HS-27A (cell line): ENCODE measurements at places on chromosomes 2 and 18.

GRCh38 chr2:122808286-122808969 lies 1053.0 kb downstream of the TSN start:
- no peak for DNase-seq

- DNase-seq = no peak
Measured at GRCh38 chr18:5370332-5370731, 74.8 kb upstream of the ZBTB14 start.

GRCh38 chr2:170930131-170930990 lies 1.3 kb downstream of the GORASP2 start:
- no peak for DNase-seq

GRCh38 chr2:35938838-35939237 lies 416.7 kb upstream of the CRIM1 start:
- DNase-seq = no peak

GRCh38 chr2:205772983-205773382 lies 90.7 kb downstream of the NRP2 start:
- no peak for DNase-seq

DNA sequence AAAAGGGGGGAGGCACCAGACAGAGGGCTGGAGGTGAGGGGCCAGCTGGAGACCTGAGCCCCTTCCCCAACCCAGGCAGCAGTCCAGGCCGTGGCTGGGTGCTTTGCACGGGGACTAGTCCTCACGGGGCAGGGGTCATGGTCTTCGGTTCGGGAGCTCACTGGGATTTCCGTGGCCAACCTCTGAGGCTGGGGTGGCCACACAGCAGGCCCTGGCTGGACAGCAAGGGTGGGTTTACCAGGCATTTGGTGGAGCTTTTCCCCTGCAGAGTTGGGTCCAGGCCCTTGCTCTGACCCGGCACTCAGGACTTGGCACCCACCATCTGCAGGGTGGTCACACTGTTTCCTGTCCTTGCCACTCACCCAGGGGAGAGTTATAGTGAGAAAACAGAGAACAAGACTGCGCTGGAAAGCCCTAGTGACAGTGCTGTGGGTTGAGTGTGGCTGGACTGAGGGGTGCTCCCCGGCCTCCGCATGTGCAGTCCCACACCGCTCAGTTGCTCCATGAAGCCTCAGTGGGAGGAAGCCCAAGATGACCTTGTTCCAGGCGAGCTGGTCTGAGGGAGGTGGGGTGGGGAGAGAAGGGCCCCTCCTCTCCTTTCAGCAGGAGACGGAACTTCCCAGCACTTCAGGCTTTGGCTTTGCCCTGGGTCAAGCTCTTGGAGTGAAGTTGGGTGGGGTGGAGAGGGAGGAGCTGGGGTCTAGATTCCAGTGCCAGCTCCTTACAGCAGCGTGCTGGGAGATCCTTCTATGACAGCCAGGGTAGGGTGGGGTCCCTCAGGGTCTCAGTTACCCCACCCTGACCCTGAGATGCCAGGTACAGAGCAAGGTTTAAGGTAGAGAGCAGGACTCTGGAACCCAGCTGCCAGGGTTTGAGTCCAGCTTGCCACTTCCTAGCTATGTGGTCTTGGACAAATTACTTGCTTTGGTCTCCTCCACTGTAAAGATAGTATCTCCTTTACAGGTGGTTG lies 219.8 kb downstream of the DYSF start:
- no peak for DNase-seq

DNA sequence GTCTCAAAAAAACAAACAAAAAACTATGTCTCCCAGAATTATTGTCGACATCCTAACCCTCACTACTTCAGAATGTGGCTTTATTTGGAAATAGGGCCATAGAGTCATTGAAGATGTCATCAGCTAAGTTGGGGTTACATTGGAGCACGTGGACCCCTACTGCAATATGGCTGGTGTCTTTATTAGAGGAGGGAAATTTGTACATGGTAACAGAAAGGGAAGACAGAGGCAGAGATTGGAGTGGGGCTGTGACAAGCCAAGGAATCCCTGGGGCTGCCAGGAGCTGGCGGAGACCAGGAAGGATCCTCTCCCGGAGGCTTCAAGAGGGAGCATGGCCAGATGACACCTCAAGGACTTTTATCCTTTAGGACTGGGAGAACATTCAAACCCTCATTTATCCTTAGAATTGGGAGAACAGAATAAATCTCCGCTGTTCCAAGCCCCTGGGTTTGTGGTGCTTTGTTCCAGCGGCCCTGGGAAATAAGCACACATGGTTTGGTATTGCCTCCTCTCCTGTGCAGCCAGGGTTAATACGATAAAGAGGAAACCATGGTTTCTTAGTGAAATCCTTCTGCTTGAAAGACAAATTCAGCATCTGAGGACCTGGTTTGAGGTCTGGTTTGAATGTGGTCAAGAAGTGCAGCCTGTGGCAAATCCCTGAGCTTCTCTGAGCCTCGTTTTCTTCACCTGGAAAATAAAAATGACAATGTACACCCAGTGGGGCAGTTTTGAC lies 184.7 kb downstream of the MYCN start:
- DNase-seq = no peak

DNA sequence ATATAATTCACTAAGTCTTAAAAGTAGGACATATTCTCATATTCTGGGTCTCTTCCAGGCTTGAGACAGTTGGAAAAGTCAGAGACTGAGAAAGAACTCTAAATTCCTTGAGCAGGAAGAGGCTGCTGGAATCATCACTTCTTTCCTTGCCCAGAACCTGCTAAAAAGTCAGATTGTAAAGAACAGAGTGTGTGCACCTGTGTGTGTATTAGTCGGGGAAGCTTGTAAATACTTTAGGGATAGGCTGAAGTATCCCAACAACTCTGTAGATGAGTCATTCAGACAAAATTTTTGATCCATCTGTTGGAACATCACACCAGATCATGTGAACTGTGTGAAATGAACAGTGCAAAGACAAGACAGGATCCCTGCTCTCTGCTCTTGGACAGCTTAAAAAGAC lies 16.1 kb downstream of the GAREM1 start:
- DNase-seq = no peak

DNA sequence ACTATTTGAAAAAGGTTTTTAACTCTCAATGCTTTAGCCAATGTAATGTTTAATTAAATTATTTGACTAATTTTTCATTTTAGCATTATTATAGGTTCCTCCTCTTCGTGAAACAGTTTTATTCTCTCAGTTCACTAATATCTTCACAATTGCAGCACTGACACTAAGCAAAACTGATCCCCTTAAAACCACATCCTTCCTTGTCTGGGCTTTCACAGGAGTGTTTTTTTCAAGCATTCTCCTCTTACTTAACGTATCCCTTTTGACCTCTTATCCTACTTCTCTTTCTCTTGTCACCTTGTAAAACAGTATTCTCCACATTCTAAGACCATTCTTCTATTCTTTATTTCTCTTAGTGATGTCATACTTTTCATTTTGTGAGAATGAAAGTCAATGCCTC lies 112.8 kb downstream of the DSC3 start:
- DNase-seq = no peak

- no peak for DNase-seq
Measured at GRCh38 chr2:152050341-152050740, 48.5 kb downstream of the CACNB4 start.

DNA sequence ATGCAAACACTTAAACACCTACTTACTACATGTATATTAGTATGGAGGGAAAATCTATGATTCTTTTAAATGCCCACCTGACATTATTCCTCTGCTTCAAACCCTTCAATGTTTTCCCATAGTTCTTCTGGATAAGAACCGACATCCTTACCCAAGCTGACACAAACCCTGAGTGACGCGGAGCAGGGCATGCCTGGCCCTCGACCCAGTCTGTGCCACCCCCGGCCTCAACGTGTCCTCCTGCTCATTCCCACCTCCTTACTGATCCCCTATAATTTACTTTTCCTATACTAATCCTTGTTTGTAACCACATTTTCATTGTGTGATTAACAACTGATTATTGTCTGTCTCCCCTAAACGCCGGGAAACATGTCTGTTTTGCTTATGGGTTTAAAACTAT lies 17.5 kb downstream of the KIDINS220 start:
- no peak for DNase-seq

DNA sequence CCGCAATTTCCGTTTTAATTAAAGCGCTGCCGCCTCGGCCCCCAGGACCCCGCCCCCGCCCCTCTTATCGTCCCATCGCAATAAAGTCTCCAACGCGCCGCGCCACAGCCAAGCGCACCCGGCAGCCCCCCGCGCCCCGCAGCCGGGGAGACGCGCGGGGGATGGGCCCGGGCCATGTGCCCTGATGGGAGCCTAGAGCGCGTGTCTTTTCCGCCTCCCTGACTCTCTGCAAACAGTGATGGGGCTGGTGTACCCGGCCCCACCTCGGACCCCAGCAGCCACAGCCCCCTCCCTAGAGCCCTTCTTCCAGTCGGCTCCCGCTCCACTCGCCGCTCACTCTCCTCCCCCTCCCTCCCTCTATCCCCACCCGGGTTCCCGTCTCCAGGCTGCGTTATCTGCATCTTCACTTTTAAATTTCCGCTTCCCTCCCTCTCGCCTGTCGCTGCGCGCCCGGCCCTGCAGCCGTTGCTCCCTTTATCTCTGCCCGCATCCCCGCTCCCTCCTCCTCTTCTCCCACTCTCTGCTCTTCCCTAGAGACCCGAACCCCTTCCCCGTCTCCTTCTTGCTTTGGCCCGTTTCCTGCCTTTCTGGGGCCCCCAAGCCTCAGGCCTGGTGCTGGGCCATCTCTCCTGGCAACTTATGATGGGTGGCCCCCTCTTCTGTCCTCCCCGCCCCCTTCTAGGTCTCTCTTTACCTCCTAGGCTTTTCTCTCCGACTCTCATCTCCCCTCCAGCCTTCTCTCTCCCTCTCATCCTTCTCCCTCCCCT lies 524 bp upstream of the FEV start:
- DNase-seq = no peak

DNA sequence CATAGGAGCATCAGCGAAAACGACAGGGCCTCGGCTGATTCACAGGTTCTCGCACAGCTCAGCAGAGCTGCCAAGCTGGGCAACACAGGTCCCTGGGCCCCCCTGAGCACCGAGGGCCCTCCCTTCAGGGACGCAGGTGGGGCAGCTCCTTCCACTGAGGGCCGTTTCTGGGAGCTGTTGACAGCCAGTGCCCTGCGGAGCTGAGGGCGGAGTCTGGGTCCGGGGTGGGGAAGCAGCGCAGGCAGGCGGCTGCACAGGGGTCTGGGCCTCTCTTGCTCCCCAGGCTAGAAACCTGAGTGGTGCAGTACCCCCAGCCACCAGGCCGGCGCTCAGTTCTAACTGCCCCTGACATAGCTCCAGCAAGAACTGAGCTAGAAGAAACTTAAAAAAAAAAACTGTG lies 65.7 kb downstream of the PXDN start:
- DNase-seq = no peak

- DNase-seq = no peak
Measured at GRCh38 chr2:122734766-122735424, 979.4 kb downstream of the TSN start.

DNA sequence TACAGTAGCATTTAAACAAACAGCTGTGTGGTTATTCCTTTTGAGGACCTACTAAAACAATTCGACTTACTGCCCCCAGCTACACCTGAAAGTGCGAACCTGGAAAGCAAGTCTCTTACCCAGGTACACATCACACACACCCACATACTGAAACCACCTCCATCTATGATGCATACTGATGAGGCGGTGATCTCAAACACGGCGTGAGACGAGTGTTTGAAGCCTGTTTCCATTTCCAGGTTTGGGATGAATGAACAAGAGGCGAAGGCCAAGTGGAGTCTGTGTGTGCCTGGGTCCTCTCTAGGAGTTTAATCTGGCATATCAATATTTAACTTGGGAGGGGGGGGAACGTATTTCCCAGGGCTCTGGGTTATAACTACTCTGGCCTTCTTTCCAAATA lies 1.6 kb downstream of the TMEM185B start:
- no peak for DNase-seq

GRCh38 chr2:197846777-197847176 lies 42.4 kb downstream of the PLCL1 start:
- no peak for DNase-seq

DNA sequence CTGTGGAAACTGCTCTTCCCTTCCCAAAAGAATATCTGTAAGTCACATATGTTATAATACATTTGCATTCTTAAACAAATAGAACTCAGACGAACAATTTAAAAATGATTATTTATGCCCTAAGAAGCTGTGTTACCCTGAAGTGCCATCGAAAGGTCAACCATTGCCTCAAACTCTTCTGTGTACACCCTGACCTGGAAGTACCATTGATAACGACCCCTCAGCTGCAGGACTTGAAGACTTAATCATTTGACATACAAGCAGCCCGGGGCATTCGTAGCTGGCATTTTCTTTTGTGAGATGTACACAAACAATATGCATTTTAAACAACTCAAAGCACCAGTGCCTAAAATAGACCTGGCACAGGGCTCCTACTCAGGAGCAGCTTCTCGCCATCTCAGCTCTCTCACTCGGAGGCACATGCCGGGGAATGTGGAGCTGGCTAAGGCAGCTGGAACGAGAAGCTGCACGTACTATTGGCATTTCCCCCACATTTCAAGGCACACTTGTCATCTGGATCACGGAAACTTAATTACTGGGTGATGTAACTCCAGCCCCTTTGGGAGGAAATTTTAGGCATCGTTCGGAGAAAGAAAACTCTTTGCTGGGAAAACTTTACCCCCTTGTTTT lies 170.0 kb upstream of the GALNT5 start:
- no peak for DNase-seq

GRCh38 chr2:217414429-217414828 lies 554.6 kb upstream of the TNP1 start:
- DNase-seq = no peak

DNA sequence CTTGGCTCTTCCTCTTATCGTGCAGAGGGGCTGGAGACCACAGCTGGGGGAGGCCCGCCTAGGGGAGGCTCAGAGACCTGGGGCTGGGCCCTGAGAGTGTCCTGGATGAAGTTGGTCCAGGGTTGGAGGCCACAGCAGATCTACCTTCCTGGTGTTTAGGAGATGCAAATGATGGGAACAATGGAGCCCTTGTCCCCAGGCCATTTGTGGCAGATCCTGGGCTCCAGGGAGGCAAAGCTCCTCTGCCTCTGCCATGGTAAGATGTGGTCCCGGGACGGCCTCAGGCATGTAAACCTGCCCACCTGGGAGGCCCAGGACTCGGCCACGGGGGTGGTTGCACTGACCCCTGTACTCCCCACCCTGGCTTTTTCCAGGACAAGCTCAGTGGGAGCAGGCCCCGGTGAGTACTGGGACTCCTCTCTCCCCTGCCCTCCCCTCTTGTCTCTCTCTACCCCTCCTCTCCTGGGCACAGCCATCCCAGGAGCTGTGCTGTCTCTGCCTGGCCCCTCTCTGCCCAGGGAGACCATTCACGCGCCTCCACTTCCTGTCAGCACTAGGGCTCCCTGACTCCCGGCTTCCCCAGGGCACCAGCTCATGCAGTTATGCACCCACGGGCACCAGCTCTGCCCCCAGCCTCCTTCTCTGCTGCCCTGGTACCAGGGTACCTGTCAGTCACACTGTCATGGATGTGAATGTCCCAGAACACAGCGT lies 10.9 kb downstream of the SH2D6 start:
- DNase-seq = no peak

DNA sequence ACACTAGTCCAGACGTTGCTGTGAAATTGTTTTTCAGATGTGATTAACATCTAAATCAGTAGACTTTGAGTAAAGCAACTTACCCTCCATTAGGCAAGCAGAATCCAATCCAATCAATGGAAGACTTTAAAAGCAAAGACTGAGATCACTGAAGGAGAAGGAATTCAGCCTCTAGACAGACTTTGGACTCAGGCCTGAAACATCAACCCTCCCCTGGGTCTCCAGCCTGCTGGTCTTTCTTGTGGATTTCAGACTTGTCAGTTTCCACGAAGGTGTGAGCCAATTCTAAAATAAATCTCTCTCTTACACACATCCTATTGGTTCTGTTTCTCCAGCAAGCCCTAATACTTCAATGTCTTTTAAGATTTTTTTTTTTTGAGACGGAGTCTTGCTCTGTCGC lies 50.0 kb upstream of the EDAR start:
- DNase-seq = no peak
